ENCODE measurements at places on chromosomes 12 and 14. TPM values are rescaled to one million over a fixed set of nuclear protein-coding genes. Genes with fewer than 3 reads are reported as not detected.

The PLA2G1B gene
- polyA plus RNA-seq = 1.3 TPM

GRCh38 chr12:19546611-19547162, 107.4 kb downstream of the AEBP2 start:
- no peak for DNase-seq
- H3K4me1 ChIP-seq = no peaks in the 10 kb centered on the region
- H3K27me3 ChIP-seq = no peaks in the 10 kb centered on the region
- H3K27ac ChIP-seq = no peak overlapping the region
- no peaks in the 10 kb centered on the region for H3K36me3 ChIP-seq
- H3K4me3 ChIP-seq = no peak overlapping the region

The MIPOL1 gene
- 2.4 TPM for polyA plus RNA-seq

- H3K27me3 ChIP-seq = no peaks in the 10 kb centered on the region
- peaks cover 9% of the 10 kb centered on the region for H3K4me1 ChIP-seq
- no peak for DNase-seq
- no peak overlapping the region for H3K27ac ChIP-seq
Observed at GRCh38 chr12:52074971-52075724, 4.4 kb upstream of the SMIM41 start.

GRCh38 chr14:24079491-24080141, 8.3 kb downstream of the CPNE6 start:
- no peak overlapping the region for H3K27ac ChIP-seq
- DNase-seq = no peak
- H3K36me3 ChIP-seq = no peaks in the 10 kb centered on the region
- no peaks in the 10 kb centered on the region for H3K27me3 ChIP-seq
- H3K4me1 ChIP-seq = peaks cover 31% of the 10 kb centered on the region

DNA sequence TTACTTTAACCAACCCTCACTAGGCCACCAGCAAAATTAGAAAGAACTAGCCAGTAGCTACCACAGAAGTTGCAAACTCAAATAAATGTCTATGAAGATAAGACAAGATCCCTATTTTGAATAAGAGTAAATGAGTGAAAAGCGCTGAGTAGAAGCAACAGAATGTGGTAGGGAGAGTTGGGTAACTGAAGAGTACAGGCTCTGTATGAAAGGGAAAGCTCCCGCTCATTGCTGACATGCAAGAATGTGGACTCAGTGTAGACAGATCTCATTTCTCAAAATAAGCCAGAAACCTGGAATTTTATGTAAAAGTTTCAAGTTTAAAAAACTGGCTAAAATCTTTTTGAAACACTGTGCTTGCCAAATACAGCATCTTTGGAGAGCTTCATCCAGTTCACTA, 63.9 kb downstream of the NAV3 start:
- H3K4me1 ChIP-seq = no peaks in the 10 kb centered on the region
- H3K36me3 ChIP-seq = no peaks in the 10 kb centered on the region
- H3K27me3 ChIP-seq = no peaks in the 10 kb centered on the region
- DNase-seq = no peak
- H3K4me3 ChIP-seq = no peak overlapping the region

GRCh38 chr12:61018571-61018970, 1241.6 kb upstream of the USP15 start:
- no peaks in the 10 kb centered on the region for H3K27me3 ChIP-seq
- H3K4me1 ChIP-seq = no peaks in the 10 kb centered on the region
- DNase-seq = no peak
- no peak overlapping the region for H3K27ac ChIP-seq
- H3K36me3 ChIP-seq = no peaks in the 10 kb centered on the region

The KRT3 gene
- polyA plus RNA-seq = not detected

GRCh38 chr14:51996148-51996746, 6.9 kb downstream of the RTRAF start:
- H3K4me1 ChIP-seq = peaks cover 2% of the 10 kb centered on the region
- no peak overlapping the region for H3K27ac ChIP-seq
- no peak overlapping the region for H3K4me3 ChIP-seq
- H3K36me3 ChIP-seq = peaks cover 3% of the 10 kb centered on the region
- DNase-seq = peak; percentile 29

GRCh38 chr12:23084236-23084995, 459.4 kb downstream of the ETNK1 start:
- H3K27me3 ChIP-seq = no peaks in the 10 kb centered on the region
- no peak overlapping the region for H3K4me3 ChIP-seq
- no peak overlapping the region for H3K27ac ChIP-seq
- no peak for DNase-seq
- H3K36me3 ChIP-seq = no peaks in the 10 kb centered on the region

GRCh38 chr12:116459916-116460663, 99.1 kb upstream of the MAP1LC3B2 start:
- peak; percentile 68 for DNase-seq
- H3K27me3 ChIP-seq = no peaks in the 10 kb centered on the region
- H3K27ac ChIP-seq = no peak overlapping the region
- no peaks in the 10 kb centered on the region for H3K36me3 ChIP-seq

- no peaks in the 10 kb centered on the region for H3K27me3 ChIP-seq
- no peak overlapping the region for H3K27ac ChIP-seq
- no peaks in the 10 kb centered on the region for H3K36me3 ChIP-seq
- DNase-seq = no peak
Observed at GRCh38 chr12:91825999-91826398, 319.6 kb downstream of the BTG1 start.

The CLEC6A gene
- not detected for polyA plus RNA-seq

The VPS37B gene
- polyA plus RNA-seq = 24.0 TPM
